ENCODE measurements at places on chromosomes 13 and 19.

- no peak for DNase-seq
Measured at GRCh38 chr13:71866335-71867130, 471 bp downstream of the DACH1 start.

DNA sequence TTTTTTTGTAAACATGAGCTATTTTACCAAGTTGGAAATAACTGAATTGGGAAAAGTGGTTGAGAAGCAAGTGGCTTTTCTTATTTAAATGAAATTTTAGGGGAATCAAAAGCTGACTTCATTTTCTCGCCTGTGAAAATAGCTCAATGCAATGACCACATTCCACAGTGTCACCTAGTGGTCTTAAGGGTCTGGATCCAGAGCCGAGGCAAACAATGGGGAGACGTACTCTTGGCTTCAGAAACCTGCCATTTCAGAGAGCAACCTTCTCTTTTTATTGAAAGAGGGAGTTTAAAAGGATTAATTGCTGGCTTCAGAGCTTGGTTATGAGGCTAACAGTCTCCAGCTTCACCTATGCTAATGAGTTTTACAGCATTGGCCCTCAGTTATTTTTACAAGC is 39.7 kb upstream of the RXFP2 start:
- DNase-seq = no peak

GRCh38 chr19:47581605-47582319 is 8.8 kb upstream of the ZNF541 start:
- DNase-seq = no peak

DNA sequence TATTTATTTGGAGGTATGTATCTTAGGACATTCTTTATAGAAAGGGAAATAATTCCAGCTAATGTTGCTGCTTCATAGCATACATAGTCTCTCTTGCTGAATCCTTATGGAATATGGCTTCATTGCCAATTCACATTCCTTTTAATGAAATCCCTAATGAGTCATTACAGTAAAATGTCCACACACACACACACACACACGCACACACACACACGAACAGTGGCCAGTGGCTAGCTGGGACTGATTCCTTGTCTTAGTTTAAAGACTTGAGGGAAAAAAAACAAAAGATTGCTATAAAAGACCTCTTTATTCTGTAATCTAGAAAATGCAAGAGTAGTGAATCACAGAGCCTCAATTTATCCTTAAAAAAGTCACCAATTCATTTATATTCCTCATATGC is 301.6 kb downstream of the SLITRK6 start:
- peak; percentile 64 for DNase-seq

- no peak for DNase-seq
Measured at GRCh38 chr19:29012457-29012856, 200.5 kb downstream of the UQCRFS1 start.

DNA sequence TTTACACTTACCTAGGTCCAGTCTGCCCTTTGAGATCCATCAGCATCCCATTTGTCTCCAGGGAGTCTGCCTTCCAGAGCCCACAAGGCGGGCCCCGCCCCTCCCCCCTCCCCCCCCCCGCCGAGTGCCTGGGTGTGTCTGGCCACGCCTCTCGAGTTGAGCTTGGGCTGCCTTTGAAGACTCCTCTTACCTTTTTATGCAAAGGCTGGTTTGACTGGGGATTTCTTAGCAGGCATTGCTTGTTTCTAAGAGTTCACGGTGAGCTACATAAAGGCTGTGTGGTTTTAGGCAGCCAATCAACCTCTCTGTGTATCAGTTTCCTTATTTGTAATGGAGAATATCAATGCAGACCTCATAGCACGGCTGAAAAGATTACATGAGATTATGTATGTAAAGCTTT is 11.3 kb downstream of the GPR12 start:
- no peak for DNase-seq

DNA sequence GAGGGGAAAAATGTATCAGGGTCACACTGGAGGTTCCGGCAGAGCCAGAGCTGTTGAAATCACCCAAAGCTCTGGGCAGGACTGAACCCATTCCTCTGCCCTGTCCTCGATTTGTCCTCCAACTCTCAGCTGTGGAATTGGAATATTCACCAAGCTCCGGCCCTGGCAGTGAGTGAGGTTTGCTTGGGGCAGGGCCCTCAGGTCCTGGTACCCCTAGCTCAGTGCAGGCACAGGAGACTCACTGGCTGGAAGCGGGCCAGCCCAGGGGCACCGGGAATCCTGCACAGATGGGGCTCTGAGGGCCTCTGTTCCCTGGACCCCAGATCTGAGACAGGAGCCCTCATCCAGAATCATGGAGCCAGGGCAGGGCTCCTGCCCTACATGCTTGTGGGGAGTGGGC is 1322.3 kb downstream of the UQCRFS1 start:
- DNase-seq = no peak

DNA sequence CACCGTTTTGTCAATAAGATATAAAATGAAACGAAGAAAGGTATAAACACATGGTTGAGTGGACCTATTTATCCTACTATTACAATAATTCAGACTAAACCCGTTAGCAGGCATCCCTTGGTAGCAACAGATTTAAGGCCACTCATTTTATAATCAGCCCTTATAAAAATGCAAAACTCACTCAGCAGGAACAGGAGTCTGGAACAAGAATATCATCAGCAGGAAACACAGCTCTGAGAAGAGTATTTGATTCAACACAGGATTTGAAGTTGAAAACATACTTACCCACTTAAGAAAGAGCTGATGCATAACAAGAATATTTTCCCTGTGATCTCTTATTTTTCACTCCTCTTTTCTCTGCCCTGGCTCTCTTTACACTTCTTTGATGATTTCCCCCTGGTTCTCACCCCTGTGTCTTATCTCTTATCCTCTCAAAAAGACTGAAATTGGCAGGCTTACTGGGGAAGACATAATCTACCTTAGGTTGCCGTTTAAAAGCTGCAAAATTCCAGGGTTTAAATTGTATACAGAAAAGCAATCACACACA is 1722.7 kb downstream of the SLITRK5 start:
- no peak for DNase-seq

GRCh38 chr19:36331353-36332228 is 47.4 kb downstream of the ZFP14 start:
- peak; percentile 80 for DNase-seq

- DNase-seq = no peak
Measured at GRCh38 chr19:13505761-13506470, 363 bp downstream of the CACNA1A start.

DNA sequence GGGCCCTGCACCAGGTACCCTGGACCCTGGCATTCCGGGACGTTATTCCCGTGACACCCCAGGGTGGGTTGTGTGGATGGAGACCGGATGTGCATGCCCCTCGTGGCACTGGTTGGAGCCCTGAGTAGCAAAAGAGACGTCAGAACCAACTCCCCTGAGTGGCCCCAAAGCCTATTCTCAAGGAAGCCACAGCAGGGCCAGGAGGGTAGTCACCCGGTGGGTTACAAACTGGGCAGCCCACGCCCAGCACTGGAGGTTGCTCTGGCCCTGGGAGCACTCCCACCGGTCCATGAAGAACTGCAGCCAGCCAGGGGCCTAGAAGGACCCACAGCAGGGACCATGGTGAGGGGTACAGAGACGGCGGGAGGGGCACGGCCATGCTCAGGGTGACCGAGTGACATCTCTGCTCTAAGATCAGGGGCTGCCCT is 7.5 kb downstream of the KLF16 start:
- DNase-seq = no peak
